H7 (cell line): ENCODE measurements at places on chromosomes 16 and 17.
A peak's percentile ranks its signal among the peaks of the same experiment; 100 is the strongest.

DNA sequence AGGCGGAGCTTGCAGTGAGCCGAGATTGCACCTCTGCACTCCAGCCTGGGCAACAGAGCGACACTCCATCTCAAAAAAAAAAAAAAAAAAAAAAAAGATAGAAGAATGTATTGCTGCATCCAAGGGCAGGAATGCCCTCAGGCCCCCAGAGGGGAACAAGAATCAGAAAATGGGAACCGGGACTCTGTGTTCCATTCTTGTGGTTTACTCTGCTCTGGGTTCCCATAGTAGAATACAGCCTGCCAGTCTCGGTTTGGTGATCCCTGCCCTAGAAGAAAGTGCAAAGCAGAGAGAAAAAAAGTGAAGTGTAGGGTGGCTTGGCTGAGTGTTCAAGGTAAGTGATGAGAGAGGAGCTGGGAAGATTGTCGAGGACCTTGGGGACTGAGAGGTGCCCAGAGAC lies 27.4 kb upstream of the KDM6B start:
- no peak for DNase-seq

- no peak for DNase-seq
Observed at GRCh38 chr17:40621578-40621977, 26.0 kb downstream of the SMARCE1 start.

- peak; percentile 81 for DNase-seq
Observed at GRCh38 chr16:58026139-58026704, 668 bp downstream of the MMP15 start.

DNA sequence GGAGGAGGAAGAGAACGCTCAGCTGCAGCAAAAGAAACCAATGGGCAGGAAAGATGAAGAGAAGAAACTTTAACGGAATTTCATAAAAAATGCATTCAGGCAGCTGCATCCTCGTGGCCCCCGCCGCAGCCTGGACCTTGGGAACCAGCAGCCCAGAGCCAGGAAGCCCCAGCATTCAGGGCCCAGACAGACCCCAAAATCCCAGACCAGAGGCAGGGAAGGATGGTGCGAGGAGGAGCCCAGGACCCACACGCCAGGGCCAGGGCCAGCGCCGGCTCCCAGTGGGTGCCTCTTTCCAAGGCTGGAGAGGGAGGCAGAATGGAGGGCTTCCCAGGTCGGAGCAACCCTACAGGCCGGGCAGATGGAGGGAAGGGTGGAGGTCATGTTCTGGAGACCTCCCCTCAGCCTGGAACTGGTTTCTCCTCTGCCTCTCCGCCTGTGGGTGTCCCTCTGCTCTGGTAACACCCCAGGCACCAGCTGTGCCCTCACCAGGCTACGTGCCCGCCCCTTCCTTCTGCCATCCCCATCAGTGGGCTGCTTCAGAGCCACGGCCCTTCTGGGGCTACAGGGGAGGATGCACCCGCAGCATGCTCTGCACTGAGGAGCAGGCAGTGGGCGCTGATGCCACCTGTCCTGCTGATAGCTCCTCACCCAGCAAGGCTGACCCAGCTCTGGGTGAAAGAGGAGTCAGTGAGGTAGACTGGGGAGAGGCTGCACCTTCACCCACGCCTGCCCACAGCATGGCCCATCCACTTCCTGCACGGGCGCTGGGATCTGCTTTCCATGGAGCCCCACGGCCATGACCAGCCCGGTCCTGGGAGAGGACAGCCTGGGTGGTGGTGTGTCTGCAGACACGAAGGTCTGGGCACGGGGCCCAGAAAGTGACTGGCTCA lies 1.2 kb upstream of the MIF4GD start:
- DNase-seq, result peak; percentile 70

GRCh38 chr17:77456271-77456950 lies 315.6 kb downstream of the SEC14L1 start:
- no peak for DNase-seq

- DNase-seq, result peak; percentile 90
Observed at GRCh38 chr17:8739097-8739496, 5.5 kb downstream of the CCDC42 start.

DNA sequence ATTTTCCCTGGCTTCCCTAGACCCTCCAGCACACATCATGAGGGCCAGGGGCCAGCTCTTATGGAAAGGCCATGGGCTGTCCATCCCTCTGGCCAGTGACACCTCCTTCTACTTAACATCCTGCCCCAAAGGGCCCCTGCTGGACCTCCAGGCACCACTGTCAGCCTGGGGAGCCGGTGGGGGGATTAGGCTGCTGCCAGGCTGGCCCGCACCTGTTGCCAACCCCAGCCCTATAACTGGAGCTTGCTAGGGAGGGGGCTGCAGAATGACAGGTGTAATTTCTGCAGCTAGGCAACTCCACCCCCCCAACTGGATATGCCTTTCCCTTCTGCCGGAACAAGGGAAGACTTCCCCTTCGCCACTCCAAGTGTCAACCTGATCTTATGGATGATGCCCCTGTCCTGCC lies 12.5 kb downstream of the RARA start:
- peak; percentile 65 for DNase-seq

DNA sequence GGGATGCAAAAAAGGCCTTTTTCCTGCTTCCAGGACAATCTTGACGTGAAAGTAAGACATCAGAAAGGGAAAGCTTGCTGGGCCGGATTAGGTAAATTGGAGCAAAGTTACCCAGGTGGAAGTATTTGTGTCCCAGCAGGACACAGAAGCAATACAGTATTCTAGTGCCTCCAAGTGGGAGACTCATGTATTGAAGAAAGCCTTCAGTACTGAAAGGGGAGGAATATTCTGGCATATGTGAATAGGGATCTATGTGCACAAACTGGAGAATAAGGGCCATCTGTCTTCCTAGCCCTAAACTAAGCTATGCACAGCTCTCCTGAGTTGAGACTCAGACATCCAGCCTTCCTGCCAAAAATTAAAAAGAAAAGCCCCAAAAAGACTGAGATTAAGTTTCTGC lies 327.3 kb upstream of the CDH8 start:
- peak; percentile 32 for DNase-seq

DNA sequence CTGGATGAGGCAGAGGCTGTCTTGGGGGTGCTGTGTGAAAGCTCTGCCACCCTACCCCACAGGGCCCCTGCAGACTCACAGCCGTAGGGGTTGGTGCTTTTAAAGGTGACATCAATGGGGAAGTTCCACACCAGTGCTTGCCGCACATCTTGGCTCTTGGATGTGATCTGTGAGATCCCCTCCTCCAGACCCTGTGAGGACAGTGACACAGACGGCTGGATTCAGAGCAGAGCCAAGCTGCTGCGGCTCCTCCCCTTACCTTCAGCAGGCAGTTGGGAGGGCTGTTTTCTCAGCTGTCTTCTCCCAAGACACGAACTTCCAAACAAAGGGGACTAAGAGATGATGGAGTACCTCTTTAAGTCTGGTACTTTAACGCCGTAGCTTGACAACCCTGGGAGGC lies 4.8 kb downstream of the B9D1 start:
- DNase-seq, result no peak

DNA sequence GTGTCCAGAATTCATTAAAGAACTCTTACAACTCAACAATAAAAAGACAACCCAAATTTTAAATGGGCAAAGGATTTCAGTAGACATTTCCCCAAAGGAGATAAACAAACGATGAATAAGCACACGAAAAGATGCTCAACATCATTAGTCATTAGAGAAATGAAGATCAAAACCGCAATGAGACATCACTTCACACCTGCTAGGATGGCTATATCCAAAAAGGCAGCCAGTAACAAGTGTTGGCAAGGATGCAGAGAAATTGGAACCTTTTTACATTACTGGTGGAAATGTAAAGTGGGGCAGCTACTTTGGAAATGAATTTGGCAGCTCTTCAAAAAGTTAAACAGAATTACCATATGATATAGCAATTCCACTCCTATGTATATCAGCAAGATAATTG lies 42.0 kb downstream of the PITPNM3 start:
- DNase-seq, result no peak

- no peak for DNase-seq
Observed at GRCh38 chr17:71870546-71870862, 250.3 kb upstream of the SOX9 start.

- peak; percentile 90 for DNase-seq
Observed at GRCh38 chr17:19237389-19238166, 412 bp downstream of the EPN2 start.

GRCh38 chr16:69904495-69905170 lies 46.5 kb upstream of the CLEC18A start:
- DNase-seq, result peak; percentile 37

DNA sequence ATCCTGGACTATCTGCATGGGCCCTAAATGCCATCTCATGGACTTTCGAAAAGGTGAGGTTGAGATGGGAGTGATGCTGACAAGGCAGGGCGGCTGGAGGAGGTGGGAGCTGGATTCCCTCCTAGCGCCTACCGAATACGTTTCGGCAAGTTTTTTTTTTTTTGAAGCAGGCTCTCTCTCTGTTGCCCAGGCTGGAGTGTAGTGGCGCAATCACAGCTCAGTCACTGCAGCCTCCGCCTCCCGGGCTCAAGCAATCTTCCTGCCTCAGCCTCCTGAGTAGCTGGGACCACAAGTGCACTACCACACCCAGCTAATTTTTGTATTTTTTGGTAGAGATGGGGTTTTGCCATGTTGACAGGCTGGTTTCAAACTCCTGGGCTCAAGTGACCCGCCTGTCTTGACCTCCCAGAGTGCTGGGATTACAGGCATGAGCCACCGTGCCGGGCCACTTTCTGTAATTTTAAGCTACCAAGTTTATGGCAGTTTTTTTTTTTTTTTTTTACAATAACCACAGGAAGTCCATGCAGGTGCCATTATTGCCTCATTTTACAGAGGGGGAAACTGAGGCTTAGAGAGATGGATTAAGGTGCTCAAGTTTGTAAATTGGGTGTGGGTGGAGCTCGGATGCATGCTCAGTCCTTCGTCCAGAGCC lies 246.4 kb downstream of the PRKCA start:
- no peak for DNase-seq

GRCh38 chr17:70168044-70168976 lies 1.0 kb upstream of the KCNJ2 start:
- DNase-seq, result peak; percentile 76

DNA sequence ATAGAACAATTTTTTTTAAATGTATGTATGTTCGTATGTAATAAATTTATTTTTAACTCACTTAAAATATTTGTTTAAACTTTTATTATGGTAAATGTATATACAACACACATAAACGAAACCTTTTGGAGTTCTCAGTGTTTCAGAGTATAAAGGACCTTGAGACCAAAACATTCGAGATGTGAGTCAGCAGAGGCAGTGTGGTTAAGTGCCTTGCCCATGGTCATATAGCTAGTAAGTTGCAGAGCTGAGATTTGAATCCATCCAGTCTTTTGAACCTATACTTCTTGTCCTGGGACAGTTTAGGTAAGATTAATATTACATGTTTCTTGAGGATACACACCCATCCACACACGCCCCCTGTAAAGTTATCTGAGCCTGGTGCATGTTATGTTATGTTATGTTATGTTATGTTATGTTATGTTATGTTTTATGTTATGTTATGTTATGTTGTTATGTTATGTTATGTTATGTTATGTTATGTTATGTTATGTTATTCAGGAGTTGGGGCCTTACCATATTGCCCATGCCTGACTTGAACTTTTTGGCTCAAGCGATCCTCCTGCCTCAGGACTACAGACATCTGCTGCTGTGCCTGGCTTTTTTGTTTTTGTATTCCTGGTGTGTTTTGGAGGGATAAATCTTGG lies 41.8 kb downstream of the TNRC6A start:
- no peak for DNase-seq

- peak; percentile 58 for DNase-seq
Observed at GRCh38 chr17:77601054-77601979, 357.2 kb upstream of the TNRC6C start.

DNA sequence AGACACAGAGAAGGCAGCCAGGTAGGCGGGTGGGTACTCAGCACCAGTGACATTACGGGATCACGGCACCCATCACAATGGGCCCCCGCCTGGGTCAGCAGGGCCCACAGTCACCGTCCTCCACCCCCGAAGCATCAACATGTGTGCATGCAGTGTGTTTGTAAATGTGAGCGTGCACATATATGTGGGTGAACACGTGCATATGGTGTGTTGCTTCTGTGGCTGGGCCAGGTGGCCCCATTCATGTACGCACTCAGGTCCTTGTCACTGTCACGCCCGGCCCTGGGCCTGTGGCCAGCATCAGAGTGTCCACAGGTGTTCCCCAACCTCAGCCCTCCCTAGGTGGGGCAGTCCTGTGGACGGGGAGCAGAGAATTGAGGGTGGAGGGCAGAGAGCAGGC lies 37.1 kb downstream of the TNFRSF13B start:
- DNase-seq, result no peak

GRCh38 chr17:17836818-17837379 lies at the start of gene SREBF1:
Gene SREBF1 (minus strand): TSS chr17:17836986. CDS start chr17:17836817, 169 bp downstream.
- peak; percentile 99 for DNase-seq

DNA sequence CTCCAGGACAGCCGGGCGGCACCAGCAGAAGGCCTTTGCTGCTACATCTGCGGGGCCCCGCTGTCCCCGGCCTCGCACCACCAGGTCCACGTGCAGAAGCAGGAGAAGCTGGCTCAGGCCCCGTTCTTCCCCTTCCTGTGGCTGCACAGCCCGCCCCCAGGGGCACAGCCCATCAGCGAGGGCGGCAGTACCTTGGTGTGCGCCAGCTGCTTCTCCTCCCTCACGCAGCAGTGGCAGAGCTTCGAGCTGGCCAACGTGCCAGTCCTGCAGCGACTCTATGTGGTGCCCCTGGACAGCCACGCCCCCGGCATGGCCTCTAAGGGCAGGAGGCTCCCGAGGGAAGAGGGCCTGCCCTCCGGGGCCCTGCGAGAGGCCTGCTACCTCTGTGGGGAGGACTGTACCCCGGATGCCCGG lies 58.3 kb upstream of the CIBAR2 start:
- DNase-seq, result peak; percentile 80

- peak; percentile 99 for DNase-seq
Observed at GRCh38 chr16:30947859-30948666, 805 bp upstream of the ORAI3 start.

DNA sequence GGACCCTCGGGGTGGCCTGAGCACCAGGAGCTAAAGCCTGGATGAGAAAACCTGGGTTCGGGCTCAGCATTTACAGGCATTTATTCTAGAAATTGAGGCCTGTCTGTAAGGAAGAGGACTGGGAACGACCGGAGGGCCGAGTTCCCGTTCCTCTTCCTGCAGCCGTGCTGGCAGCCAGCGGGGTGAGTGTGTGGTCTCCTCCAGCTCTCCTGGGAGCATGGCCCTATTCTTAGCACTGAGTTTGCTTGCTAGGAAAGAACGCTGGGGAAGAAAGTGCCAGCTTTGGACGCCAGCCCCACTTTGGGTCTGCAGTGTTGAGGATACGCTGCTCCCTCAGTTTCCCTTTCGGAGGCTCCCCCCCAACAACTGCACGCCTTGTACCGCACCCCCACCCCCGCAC lies 49.6 kb downstream of the MGAT5B start:
- DNase-seq, result no peak

GRCh38 chr16:81650982-81651562 lies 128.0 kb upstream of the PLCG2 start:
- DNase-seq, result peak; percentile 89

GRCh38 chr16:82991966-82992675 lies 365.4 kb downstream of the CDH13 start:
- no peak for DNase-seq

DNA sequence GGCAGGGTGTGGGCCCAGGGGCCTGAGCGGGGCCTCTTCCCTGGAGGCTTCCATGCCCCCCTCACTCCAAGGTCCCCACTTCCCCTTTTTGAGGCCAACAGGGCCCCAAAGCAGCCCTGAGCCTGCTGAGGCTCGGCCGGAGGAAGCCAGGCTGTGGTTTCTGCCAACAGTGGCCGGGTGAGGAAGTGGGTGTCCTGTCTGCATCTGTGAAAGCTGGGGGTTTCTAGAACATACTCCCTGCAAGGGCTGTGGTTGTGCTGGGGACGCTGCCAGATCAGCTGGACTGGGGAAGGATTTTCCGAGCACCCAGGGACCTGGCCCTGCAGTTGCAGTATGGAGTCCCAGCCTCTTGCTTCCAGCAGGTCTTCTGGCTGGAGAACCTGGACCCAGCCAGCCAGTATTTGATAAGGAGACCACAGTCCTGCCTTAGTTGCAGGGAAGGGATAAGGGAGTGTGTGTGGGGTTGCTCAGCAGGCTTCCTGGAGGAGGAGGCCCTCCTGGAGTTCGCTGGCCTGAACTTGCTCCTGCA lies 15.7 kb downstream of the ADCY7 start:
- DNase-seq, result no peak
